ENCODE measurements at places on chromosomes 5 and 9.
A peak's percentile ranks its signal among the peaks of the same experiment; 100 is the strongest.

DNA sequence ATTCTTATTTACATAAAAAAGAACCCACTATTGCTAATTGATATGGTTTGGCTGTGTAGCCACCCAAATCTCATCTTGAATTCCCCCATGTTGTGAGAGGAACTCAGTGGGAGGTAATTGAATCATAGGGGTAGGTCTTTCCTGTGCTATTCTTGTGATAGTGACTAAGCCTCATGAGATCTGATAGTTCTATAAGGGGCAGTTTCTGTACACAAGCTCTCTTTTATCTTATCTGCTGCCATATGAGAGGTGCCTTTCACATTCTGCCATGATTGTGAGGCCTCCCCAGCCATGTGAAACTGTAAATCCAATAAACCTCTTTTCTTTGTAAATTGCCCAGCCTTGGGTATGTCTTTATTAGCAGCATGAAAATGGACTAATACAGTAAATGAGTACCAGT lies 58.2 kb upstream of the PRR16 start:
- DNase-seq: no peak

DNA sequence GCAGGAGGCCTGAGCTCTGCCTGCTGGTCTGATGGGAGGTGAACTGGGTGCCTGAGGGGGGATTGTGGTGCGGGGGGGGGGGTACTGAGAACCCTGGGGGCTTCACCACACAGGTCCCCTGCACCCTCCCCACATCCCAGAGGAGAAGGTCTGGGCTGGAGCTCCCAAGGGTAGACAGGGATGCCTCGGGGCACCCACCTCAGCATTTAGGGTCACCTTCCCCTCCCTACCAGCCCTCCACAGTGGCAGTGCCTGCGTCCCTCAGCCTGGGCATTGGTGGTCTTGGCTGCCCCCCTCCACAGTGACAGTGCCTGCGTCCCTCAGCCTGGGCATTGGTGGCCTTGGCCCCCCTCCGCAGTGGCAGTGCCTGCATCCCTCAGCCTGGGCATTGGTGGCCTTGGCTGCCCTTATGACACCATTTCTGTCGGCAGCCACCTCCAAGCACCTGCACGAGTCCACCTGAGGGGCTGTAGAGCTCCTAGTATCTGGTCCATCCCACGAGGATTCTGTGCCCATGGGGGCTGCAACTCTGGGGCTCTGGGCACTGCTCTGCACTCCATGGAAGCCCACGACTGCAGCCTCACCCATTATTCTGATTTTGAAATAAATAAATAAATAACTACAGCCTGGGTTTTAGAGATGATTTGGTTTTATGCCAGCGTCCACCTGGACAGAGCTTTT lies 21.5 kb downstream of the NKD2 start:
- DNase-seq: no peak

DNA sequence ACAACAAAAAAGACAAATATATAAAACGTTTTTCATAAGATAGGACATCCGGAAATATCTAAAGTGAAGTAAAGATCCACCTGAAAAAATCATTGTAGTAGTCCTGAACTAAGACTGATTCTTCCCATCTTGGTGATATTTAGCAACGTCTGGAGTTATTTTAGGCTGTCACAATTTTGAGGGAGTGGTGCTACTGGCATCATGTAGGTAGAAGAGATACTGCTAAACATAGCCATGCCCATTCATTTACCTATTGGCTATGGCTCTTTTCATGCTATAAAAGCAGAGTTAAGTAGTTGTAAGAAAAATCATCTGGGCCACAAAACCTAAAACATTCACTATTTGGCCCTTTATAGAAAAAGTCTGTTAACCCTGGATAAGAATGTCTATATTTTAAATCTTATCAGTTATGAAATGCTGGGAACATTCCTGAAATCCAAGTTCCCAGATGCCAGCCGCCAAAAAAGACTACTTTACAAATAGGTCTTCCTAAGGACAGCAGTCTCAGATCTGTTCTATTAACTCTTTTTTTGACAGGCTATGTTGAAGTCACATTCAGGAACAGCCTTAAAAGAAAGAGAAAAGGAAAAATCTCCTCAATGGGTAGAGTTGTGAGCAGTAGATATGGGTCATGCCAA lies 27.0 kb downstream of the RAPGEF6 start:
- DNase-seq: no peak

DNA sequence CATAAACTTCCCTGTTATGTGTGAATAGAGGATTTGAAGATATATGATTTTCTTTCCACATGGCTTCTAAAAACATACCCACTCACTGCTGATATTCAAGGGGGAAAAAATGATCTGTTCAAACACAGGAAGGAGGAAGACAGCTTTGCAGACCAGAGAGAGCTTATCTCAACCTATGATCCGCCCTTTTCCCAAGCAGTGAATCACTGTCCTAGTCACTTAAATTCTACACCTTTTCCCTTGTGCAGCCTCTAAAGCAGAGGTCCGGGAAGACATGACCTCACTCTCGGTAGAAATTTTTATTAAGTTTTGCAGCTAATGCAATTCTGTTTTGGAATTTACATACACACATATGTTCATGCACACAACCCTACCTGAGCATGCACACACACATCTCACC lies 197.2 kb downstream of the DIRAS2 start:
- DNase-seq: no peak

DNA sequence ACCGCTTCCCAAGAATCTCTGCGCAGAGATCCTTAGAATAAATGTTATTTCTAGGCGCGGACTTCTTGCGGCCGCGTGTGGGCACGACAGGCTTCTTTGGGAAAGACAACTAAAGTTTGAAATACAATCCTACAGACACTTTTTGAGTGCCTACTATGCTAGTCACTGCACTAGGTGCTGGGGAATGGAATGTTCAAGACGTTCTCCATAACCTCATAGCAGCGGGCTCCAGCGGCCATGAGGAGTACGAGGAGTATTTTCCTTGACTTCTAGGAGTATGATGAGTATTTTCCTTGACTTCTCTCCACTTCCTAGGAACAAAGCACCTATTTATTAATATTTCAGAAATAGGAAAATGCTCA lies 636 bp upstream of the PWWP2A start:
- no peak for DNase-seq

GRCh38 chr9:72950875-72951442 lies 1.9 kb downstream of the ALDH1A1 start:
- DNase-seq: no peak

DNA sequence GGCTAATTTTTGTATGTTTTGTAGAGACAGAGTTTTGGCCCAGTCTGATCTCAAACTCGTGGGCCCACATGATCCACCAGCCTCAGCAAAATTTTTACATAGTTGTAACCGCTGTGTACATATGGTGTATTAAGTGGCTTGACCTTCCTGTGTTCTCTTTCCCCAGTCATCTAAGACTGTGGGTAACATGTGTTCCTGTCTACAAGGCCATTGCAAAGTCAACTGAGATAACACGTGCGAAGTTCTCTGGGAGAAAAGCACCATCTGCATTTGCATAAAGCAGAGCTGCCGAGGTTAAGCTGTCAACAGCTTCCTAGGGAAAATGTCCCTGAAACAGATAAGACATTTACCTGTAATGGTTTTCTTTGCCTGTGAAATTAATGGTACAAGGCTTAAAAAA lies 273.7 kb downstream of the FANCC start:
- no peak for DNase-seq

GRCh38 chr9:37675661-37676060 lies 24.9 kb downstream of the FRMPD1 start:
- no peak for DNase-seq

- DNase-seq: no peak
Observed at GRCh38 chr5:68320413-68320986, 104.9 kb downstream of the PIK3R1 start.

- no peak for DNase-seq
Observed at GRCh38 chr5:99076723-99077640, 148.2 kb upstream of the CHD1 start.

DNA sequence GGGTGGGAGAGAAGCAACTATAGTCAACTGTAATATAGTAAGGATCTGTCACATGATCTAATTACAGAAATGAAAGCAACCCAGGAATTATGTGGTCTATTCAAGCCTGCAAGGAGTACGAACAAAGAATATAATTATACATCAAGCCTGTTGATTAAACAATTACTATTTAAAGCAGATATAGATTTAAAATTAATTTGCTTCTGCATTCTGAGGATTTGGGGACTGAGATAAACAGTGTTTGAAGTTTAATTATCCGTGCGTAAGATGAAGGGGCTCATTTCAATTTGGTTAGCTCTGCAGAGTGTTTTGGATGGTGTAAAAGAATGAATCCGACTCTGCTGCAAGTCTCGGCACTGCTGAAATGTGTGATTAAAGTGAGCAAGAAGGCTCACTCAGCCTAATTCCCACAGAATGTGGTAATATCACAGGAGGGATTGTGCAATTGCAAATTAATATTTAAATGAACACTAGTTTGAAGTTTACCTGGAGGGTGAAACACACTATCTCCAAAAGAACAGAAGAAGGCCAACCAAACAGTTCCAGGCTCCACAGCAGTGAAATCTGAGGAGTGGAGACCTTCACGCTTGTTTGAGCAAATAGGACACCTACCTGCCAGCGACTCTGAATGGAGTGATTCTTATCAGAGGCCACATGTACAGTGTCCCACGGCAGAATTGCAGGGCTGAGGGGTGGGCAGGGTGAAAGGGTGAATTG lies 420.6 kb upstream of the SLC30A5 start:
- no peak for DNase-seq

DNA sequence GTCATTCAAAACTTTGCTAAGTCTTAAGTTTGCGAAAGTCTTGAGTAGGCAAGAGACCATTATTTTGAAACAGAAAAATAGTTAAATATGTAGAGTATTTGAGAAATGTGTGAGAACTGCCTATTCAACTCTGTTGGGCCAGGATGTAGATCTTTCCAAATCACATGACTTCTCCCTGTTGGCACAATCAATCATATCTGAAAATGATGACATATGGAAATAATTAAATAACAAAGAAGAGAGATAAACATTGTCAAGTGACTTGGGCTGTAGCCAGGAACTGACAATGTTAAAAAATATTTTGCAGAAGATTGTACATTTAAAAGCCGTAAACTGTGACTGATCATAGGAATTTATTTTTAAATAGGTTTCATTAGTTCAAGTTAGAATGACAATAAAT lies 104.6 kb upstream of the IL6ST start:
- no peak for DNase-seq

GRCh38 chr5:179827680-179828079 lies 7.0 kb downstream of the SQSTM1 start:
- DNase-seq: peak; percentile 53

DNA sequence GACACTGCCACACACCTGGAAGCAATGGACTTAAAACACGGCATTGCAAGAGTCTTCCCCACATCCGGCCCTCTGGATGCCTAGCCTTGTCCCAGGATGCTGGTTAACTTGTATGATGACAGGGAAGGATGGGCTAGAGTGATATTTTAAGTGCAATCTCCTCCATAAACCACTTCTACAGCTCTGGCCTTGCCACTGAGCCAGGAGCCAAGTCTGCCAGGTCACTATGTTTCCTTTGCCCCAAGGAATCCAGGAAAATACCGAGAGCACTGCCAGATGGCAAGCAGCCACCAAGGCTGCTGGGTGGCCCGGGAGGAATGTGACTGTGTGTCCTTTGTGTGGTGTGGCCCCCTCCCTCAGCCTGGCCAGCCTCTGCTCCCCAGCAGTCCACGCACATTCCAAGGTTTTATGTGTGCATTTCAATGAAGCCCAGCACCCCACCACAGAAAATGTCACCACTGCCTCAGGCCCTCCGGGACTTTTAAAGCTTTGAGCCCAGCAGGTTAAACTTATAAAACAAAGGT lies 106.0 kb downstream of the FRMD3 start:
- DNase-seq: no peak

DNA sequence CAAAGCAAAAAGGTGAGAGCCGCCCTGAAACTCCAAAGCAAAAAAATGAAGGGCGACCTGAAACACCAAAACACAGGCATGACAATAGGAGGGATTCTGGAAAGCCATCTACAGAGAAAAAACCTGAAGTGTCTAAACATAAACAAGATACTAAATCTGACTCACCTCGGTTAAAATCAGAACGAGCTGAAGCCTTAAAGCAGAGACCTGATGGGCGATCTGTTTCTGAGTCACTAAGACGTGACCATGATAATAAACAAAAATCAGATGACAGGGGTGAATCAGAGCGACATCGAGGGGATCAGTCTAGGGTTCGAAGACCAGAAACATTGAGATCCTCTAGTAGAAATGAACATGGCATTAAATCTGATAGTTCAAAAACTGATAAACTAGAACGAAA lies 108.8 kb downstream of the NIPBL start:
- no peak for DNase-seq

- no peak for DNase-seq
Observed at GRCh38 chr5:150605546-150605945, 34.9 kb upstream of the SYNPO start.

DNA sequence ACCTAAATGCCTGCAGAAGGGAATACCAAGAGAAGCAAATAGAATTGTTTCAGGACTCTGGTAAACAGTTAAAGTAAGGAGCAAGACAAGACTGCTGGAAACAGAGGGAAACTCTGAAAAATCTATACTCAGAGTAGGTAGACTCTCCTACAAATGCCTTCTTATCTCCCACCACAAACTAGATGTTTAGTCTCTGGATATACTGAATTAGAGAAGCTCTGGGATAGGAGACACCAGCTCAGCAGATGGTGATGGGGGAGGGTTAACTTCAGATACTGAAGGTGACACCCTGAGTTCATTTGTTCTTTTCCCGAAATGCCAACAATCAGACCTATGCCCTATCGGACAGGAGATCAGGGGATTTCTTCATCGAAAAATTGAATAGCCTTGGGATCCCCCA lies 54.1 kb upstream of the CHD1 start:
- DNase-seq: no peak

DNA sequence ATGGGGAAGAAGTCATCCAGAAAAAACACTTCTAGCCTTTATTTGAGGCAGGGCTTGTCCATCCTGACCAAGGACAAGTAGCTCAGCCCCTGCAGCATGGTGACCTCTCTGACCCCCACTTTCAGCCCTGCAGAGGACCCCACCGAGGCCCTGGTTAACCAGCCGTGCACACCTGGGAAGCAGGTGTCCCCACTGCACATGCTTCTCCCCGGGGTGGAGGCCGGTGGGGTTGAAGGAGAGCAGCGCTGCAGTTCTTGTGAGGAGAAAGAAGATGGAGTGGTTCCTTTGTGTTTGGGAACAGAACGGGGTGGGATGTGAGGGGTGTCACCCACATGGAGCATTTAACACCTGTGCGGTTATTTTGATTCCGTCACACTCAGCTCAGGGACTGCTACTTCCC lies 21.1 kb upstream of the ZBTB34 start:
- DNase-seq: no peak

- DNase-seq: peak; percentile 13
Observed at GRCh38 chr9:126915281-126915816, 767 bp downstream of the RALGPS1 start.

DNA sequence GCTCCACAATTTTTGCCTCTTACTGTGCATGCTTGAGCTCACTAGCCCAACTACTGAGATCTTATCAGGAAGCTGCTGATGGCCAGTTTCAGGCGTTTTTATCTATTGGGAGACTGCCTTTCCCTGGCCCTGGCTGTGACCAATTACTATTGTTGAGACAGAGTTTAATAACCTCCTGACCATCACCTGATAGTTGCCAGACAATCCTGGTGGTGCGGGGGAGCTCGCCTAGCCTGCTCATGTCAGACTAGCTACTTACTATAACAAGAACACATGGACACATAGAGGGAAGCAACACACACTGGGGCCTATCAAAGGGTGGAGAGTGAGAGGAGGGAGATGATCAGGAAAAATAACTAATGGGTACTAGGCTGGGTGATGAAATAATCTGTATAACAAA lies 13.0 kb upstream of the OXCT1 start:
- DNase-seq: no peak
